SJSA1 (cell line): ENCODE measurements at places on chromosomes 16 and 17. TPM values are rescaled to one million over a fixed set of nuclear protein-coding genes. Genes with fewer than 3 reads are reported as not detected.

DNA sequence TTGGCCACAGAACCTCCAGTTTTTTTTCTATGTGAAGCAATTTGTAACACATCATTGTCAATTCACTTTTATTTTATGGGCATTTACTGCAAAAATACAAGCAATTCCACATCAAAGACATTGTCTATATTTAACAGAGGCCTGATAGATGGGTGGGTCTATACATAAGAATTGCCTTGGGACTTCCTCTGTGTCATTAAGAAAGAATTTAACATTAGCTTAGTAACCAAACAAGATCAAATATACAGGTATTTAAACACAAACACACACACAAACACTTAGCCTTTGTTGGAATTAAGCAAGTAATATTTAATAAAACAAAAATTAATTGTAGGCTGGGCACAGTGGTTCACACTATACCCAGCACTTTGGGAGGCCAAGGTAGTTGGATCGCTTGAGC, 4.3 kb upstream of the PITPNC1 start:
- no peak for DNase-seq

GRCh38 chr17:50686494-50687199, 21.1 kb downstream of the ANKRD40 start:
- peak; percentile 81 for DNase-seq

GRCh38 chr17:67245073-67245693, at the start of gene HELZ:
Gene HELZ, minus strand, starts transcription at chr17:67245196. Its CDS starts 26,392 bp downstream, at chr17:67218804.
- DNase-seq = peak; percentile 79

CX3CL1 gene
- total RNA-seq = 0.18 and 0.38 TPM in 2 replicates

DNA sequence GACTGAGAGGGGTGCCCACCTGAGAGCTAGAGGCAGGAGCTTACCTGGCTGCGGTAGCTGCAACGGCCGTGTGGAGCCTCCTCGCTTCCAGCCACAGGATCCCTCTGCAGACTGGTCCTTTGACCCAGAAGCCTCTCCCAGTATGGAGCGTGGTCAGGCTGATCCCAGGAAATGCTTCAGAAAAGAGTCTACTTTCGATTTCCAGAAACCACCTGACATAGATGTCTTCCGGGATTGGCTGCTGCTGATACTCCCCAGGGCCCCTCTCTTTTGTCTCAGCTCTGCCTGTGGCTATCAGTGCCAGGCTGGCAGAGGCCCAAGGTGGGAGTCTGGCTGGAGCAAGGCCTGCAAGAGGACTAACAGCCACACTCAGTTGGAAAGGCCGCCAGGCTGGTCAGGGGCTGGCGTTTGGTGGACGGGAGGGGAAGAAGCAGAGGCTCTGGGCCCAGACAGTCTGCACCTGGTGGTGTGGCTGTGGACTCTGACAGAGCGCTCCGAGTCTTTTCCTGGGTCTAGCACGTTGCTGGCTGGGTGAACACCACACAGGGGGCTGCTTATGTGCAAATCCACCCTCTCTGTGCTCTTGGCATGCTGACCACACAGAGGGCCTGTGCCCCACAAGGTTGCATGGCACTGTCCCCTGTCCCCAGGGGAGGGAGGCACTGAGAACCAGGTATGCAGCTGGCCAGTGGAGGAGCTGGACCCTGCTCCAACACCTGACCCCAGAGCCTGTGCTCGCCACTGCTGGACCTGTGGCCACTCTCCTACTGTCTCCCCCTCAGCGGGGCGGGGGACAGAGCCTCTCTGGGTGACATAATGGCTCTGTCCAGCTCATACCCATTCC, at the start of gene LGALS3BP:
LGALS3BP (minus strand) TSS at position 144 of the 844 bp plus-strand sequence. CDS start 2,732 bp downstream, outside the sequence.
- DNase-seq = peak; percentile 96

BRCA1 gene
- 44.4 and 47.1 TPM in 2 replicates for total RNA-seq

GRCh38 chr17:51152766-51153209, 571 bp upstream of the NME1 start:
- no peak for DNase-seq

SMIM22 gene
- not detected in 2 replicates for total RNA-seq

HS3ST3B1 gene
- total RNA-seq = 14.1 and 17.0 TPM in 2 replicates

CLDN6 gene
- total RNA-seq = not detected in 2 replicates

ACAP1 gene
- not detected in 2 replicates for total RNA-seq

HSBP1 gene
- 53.5 and 54.3 TPM in 2 replicates for total RNA-seq

NDUFB10 gene
- total RNA-seq = 273 and 292 TPM in 2 replicates
